HuH-7 (cell line): ENCODE measurements at places on chromosomes 1 and 21.

DNA sequence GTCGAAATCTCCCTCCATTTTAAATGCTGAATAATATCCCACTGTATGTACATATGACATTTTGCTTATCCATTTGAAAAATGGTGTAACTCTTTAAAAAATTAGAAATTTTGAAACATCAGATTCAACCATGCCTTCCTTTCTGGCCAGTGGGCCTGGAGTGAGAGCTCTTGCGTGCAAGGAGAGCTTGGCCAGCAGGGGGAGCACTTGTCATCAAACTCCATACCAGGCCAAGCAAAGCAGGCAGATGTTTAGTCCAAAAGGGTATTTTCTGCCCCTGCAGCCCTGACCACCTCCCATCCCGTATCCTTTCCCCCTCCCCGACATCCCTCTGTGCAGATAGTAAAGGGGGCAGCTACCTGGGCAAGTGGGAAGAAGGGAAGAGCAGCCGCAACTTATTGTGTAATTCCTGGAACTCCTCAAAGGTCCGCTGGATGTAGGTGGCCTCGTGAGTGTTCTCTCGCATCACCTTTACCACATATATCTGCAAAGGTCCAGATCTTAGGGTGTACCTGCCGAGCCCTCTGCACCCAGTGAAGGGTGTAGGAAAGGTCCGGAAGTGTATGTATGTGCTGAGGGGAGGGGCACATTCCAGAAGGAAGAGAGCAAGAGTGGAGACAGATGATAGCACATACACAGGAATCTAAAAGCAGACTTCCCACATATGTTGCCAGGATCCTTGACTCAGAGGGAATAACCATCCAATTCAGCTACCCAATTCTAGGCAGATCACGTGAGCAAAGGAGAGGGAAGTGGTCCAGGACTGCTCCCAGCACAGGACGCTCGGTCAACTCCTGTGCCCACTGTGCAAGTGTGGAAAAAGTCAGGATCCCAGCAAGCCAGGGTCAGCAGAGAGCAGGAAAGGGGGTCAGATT is 19.9 kb upstream of the PPP1R15B start:
- peak; percentile 73 for DNase-seq

GRCh38 chr1:99439433-99440075 is 175.3 kb downstream of the PLPPR4 start:
- no peak for DNase-seq

- no peak for DNase-seq
These were observed 874.6 kb upstream of the PRMT6 start for GRCh38 chr1:106181866-106182265.

GRCh38 chr1:32963746-32964460 is 706 bp downstream of the RNF19B start:
- DNase-seq: peak; percentile 55

DNA sequence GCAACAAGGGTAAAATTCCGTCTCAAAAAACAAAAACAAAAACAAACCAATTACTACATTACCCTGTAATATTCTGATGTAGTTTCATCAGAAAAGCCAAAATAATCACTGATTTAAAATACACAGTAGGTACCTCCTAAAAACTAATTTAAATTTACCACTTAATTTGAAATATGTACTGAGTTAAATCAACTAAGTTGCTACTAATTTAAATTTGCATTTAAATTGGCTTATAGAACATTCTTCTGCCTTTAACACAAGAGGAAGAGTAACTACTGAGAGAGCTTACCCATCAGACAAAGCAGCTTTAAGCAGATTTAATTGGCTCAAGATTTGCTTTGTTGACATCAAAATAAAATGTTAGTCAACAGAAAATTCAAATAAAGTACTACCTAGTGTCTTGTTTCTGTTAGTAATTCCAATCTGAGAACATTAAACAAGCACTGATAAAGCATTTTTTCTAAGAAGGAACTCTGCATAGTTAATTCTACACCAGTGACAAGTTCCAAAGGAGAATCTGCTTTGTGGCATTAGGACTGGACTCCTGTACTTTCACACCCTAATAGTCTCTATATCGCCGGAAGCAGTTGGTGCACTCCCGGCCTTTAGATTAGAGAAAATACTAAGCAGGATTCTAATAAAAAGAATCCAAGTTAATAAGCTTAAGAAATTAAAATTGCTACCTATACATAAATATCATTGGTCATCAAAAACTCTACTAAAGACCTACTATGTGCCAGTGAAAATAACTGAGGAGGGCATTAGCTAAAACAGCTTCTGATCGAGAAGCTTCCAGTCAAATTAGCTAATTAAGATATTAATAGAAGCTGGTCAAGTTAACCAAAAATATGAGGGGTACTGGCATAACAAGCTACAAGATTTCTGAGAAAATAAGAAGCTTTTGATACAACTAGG is 8.4 kb downstream of the LUZP1 start:
- no peak for DNase-seq

DNA sequence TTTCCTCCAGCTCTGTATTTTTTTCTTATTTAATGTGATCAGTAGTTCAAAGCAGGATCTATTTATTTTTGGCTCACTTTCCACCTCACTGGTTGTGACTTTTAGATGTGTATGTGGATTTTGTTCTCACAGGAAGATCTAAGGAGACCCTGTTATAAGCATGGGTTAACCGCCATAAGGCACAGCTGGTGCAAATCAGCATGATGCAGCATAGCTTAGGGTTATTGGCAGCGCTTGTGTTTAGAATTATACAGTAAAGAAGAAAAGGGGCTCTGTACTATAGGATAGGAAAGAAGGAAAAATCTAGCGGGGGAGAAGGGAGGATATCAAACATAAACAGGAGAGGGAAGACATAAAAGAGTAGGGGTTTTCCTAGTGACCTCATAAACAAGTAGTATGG is 26.9 kb upstream of the RGL1 start:
- no peak for DNase-seq

DNA sequence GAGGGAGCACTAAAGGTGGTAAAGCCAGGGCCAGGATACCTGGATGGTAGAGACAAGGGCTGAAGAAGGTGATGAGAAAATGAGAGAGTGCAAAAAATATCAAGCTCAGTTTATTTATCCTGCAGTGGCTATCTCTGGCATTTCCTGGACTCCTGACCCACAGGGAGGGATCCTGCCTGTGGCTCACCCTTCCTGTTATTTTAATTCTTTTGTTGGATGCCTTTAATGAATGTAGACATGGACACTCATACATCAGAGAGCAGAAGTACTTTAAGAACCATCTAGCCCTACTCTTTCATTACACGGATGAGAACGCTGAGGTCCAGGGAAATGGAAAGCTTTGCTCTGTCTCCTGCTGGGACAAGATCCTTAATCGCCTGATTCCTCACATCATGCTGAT is 20.6 kb downstream of the JUN start:
- no peak for DNase-seq

- no peak for DNase-seq
These were observed 5.2 kb downstream of the OLIG1 start for GRCh38 chr21:33075128-33075527.

GRCh38 chr1:92739669-92740524 is 45.0 kb downstream of the EVI5 start:
- DNase-seq: no peak

DNA sequence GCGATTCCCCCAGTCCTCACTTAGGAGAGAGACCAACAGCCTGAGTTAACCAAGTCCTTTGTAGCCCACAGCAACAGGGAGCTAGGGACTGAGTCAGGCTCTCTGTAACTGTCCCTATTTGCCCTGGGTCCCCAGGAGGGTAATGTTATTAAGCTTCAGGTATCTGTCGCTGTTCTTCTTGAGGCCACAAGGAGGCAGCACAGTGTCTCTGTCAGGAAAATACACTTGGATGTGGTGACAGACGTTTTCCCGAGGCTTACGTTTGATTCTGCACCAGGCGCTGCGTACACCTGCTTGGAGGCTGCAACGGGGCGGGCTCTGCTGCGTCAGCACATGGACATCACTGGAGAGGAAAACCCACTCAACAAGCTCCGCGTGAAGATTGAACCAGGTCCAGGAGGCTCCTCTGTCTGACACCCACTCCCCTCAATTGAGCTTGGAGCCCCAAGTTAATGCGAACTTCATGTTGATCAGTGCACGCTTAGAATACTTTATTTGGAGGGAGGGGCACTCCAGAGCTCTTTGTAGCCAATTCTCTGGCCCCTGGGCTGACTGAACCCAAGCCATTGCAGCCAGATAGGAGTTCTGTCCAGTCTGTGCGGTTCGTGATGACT is 10.7 kb upstream of the ELF3 start:
- peak; percentile 76 for DNase-seq

DNA sequence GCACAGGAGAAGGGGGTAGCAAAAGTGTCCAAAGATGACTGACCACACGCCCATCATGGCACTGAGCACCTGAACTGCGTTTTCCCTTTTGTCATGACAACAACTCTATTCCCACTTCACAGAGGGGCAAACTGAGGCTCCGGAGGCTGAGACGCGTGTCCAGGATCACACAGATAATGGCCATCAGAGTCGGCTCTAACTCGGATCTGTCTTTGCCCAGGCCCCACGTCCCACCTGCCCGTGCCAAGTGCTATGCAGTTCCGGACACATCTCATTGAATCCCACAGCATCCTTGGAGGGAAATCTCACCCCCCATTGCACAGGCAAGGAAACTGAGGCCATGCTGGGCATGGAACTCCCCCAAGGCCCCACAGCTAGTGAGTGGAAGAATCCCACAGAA is 62.1 kb downstream of the MATN1 start:
- DNase-seq: no peak

DNA sequence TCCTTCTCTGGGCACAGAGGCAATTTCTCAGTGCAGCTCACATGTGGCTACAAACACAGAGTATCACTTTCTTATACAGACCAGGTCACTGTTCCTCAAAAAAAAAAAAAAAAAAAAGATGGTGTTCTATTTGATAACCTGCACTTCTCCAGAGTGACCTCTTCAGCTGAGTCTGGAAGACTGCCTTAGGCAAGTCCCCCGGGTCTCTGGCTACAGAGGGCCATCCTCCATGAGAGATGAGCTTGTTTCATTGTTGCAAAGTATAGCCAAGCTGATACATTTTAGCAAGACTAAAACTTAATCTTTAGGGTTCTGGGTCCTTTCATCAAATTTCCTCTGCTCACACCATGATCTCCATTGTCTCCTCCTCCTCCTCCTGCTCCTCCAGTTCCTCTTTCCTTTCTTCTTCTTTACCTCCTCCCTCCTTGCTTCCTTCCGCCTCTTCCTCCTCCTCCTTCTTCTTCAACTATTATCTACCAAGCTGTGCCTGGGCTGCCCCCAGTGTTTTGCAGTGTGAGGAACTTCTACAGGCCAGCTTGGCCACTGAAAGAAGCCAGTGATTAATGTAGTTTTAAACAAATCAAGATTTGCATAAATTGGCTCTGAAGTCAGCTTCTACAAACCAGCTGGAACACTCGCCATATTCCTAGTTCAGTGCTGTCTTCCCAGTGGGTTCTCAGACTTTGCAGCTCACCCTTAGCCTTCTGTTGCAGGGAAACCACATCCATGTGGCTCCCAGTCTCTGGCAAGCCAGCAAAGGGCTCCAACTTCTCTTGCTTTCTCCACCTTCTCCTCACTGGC is 139.4 kb downstream of the RUNX1 start:
- DNase-seq: no peak

GRCh38 chr1:23525558-23526250 is 5.3 kb downstream of the E2F2 start:
- DNase-seq: no peak

GRCh38 chr1:118890851-118891384 is 97.2 kb downstream of the TBX15 start:
- DNase-seq: no peak

- DNase-seq: no peak
These were observed 160.5 kb downstream of the NPHP4 start for GRCh38 chr1:5831600-5832335.

DNA sequence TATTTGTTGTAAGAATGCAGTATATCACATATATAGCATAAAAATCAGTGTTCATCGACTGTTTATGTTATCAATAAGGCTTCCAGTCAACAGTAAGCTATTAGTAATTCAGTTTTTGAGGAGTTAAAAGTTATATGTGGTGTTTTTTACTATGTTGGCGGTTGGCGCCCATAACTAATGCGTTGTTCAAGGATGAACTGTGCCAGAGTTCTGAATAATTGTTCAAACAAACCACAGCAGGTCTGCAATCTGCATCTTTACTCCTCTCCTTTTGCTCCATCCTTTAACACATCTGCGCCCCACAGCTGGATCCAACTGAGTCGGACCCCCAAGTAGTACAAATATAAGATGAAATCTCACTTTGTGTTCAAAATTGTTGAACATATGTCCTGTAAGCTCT is 836.1 kb downstream of the LTN1 start:
- DNase-seq: no peak

DNA sequence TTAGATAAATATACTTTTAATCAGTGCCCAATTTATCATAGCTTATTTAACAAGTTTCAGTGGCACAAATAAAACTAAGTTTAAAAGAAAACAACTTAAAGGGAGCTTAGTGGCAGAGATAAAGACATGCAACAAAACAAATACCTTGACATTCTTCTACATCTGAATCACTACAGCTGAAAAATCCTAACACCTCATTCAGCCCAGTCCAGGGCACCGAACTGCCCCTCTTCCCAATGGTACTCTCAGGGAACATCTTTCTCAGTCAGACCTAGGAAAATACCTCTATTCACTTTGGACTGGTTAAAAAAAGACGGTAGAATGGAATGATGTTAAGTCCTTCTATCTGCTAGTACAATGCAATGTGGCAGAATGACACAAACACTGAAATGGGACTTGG is 8.3 kb downstream of the OTUD7B start:
- DNase-seq: no peak

DNA sequence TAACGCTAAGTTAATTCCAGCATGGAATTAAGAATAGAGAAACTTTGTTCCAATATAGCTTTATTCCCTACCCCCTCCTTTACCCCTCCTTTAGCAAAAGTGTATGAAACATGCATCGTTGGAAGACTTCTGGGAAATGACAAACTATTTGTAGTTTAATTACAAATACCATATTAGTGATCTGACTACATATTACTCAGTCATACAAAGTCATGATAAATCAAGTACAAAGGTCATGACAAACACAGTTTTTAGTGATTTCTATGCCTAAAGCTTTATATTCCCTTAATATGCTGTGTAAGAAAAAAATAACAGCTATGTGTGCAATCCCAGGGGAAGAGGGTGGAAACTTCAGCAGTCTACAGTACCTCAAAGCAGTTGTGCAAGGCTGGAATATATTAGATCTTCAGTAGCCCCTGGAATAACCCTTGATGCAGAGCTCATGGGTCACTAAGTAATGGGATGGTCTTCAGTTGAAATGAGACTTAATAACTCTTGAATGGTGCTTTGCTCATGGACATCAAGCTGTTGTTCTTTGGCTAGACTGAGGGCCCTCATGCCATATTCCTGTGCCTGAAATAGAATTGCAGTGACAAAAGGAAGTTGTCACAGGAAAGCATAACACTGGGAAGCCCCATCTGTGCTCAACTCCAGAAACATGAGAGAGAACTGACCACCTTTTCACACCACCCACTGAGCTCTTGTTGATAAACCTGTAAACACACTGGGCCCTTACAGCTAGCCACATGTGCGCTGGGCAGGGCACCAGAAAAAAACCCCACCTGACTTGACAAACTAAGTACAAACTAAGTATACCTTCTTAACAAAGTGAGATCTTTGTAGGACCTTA is 25.3 kb downstream of the ZMYND12 start:
- DNase-seq: no peak

- DNase-seq: no peak
These were observed 38.2 kb downstream of the CDC14A start for GRCh38 chr1:100390531-100390930.
